ENCODE measurements at places on chromosomes 13 and 19.

DNA sequence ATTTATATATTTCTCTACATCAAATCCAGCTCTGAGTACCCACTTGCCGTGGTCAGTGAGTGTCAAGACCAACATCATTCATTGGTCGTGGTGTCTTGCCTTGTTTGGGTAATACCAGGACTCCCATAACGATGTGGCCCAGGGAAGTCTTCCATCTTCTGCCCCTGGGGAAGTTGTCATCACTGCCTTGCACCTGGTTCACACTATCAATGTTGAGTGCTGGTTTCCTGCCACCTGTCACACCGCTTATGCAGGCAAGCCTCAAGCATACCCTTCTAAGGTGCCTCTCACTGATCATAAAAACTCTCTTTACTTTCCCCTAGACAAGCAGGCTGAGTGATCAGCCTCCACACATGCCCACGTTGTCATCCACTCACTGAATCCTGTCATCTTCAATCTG is 382.4 kb downstream of the KCTD12 start:
- DNase-seq = no peak

DNA sequence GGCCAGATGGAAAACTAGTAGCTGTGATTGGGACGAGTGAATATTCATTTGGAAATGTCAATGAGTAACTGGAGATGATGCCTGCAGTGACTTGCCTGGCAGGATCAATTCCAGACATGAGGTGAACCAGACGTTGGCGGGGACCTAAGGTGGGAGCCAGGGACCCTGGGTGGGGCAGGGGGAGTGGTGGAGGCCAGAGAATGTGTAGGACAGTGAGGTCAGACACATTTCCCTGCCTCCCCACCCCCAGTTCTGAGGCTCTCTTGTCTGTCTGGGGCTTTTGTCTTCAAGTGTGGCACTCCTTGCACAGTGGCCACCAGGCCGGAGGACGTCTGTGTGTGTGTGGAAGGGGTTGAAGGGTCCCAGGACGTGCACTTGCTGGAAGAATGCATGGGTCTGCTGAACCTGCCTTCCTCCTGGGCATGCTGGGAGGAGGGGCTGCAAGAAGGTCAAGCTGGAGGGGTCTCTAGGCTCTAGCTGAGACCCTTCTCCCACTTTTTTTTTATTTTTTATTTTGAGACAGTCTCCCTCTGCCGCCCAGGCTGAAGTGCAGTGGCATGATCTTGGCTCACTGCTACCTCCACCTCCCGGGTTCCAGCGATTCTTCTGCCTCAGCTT is 51.6 kb downstream of the CHST8 start:
- no peak for DNase-seq

GRCh38 chr19:38763795-38764220 is 9.5 kb downstream of the LGALS7 start:
- DNase-seq = no peak

DNA sequence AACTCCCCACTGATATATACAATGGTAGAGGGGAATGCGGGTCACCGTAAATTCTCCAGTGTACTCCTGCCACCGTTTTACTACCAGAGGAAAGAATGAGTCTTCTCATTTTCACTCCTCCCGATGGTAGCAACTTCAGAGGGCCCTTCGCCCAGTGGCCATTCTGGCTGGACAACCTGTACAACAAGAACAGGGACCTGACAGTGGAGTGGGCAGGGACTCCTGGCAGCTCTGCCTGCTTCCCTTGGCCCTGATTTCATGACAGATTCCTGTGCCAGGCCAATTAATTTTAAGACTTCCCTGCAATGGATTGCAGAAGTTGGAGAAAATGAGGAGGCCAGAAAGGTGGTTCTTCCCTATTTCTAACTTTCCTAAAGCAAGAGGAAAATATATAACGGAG is 148.9 kb downstream of the GPC6 start:
- DNase-seq = no peak

- no peak for DNase-seq
Observed at GRCh38 chr19:53824134-53824611, at the start of gene NLRP12. Gene NLRP12, minus strand, starts transcription at chr19:53824314. Its CDS starts 140 bp downstream, at chr19:53824174.

DNA sequence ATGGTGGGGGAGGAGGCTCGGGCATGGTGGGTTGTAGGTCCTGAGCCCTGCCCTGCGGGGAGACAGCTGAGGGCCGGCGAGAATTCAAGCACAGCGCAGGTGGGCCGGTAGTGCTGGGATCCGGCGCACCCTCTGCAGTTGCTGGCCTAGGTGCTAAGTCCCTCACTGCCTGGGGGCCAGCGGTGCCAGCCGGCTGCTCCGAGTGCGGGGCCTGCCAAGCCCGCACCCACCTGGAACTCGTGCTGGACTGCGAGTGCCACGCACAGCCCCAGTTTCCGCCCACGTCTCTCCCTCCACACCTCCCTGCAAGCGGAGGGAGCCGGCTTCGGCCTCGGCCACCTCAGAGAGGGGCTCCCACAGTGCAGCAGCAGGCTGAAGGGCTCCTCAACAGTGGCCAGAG is 33.7 kb downstream of the EEF1AKMT1 start:
- no peak for DNase-seq

DNA sequence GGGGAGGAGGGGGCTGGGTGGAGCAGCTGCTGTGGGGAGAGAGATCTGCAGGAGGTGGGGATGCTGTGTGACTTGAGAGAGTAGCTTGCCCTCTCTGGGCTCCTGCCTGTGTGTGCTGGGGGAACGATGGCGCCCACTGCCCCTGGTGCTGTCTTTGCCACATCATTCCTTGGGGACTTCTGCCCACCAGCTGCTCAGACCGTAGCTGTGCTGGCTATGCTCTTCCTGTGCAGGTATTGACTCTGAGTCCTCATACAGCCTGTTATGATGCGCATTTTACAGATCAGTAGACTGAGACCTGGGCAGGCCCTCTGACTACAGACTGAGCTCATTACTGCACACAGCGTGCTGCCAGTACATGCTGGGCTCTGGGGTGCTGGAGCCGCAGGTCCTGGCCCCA is 51.1 kb downstream of the DNM2 start:
- DNase-seq = no peak

GRCh38 chr19:50286443-50286842 is 42.7 kb downstream of the KCNC3 start:
- DNase-seq = no peak

GRCh38 chr13:79531542-79532254 is 50.7 kb downstream of the NDFIP2 start:
- no peak for DNase-seq

DNA sequence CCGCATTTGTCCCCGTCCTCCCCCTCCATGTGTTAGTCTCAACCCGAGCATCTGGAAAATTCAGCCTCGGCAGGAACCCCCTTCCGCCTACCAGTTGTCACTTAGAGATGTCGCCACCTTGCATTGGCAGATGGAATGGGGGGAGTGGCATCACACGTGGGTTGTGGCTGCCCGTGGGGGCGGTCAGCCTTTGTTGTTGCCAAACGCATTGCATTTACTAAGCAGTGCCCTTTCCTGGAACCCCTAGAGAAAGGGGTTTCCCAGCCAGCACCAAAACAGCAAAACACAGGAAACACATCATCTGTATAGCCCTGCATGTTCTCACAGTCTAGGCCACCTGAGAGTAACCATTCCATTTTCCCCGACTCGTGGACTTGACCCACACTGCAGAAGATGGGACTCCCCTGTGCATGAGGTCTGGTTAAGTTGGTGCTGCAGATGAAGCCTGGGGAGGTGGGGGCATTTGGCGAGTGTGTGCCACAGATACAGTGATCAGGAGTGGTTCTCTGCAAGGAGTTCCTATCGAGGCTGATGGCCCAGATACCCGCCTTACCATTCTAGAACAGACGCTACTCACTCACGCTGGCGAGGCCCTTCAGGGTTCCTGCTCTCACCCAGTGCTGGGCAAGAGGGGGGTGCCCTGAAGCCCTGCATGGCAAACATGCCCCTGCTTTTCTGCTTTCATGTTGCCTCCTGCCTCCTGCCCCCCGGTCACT is 38.3 kb downstream of the TMED1 start:
- DNase-seq = no peak

DNA sequence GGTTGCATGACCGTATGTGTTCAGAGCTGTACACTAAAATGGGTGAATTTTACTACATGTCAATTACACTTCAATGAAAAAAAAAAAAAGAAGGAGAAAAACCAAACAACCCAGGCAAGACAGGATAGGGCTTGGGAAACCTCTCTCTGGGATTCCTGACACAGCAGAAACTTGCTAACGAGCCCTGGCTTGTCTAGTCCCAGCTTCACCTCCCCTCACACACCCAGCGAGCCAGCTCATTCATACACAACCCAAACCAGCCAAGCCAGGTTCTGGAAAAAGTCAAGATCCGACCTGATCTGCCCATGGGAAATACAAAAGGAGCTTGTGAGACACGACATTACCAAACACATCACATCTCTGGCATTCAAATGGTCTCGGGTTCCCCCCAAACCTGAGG is 3.7 kb upstream of the TECR start:
- DNase-seq = no peak

DNA sequence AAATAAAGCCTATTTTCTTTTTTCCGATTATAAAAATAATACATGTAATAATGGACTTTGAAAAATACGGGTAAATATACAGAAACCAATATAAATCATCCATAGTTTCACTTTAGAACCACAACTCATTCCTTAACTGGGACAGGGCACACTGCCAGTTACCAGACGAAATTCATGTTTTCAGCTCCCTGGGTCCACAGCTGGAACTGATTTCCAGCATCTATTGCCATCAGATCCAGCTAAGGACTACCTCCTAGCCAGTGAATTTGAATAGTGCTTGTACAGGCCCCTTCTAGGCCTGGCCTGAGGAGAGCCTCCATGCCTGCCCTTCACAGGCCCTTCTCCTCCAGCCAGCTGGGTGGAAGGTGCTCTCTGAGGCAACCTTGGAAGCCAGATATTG is 30.0 kb upstream of the ATP12A start:
- DNase-seq = no peak

- DNase-seq = no peak
Observed at GRCh38 chr19:3098515-3099346, 4.6 kb downstream of the GNA11 start.

- DNase-seq = no peak
Observed at GRCh38 chr19:11446271-11446651, 10.8 kb downstream of the PRKCSH start.

GRCh38 chr13:28268800-28269223 is 130.5 kb downstream of the PAN3 start:
- no peak for DNase-seq

DNA sequence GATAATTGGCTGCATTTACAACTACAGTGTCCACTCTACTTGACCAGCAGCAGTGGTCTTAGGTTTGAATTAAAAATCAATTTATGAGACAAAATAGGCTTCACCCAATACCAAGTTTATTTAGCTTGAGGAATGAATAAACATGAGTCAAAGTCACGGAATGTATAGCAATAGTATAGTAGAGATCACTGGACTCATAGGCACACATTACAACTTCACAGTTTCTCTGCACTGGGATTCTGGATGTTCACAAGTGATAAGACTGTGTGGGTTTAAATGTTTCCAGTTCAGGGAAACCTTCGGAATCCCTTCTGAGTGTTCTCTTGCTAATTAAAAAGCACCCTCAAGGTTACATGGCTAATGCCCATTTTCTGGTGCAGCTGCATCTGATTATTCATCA is 1064.9 kb downstream of the SLITRK5 start:
- DNase-seq = no peak

DNA sequence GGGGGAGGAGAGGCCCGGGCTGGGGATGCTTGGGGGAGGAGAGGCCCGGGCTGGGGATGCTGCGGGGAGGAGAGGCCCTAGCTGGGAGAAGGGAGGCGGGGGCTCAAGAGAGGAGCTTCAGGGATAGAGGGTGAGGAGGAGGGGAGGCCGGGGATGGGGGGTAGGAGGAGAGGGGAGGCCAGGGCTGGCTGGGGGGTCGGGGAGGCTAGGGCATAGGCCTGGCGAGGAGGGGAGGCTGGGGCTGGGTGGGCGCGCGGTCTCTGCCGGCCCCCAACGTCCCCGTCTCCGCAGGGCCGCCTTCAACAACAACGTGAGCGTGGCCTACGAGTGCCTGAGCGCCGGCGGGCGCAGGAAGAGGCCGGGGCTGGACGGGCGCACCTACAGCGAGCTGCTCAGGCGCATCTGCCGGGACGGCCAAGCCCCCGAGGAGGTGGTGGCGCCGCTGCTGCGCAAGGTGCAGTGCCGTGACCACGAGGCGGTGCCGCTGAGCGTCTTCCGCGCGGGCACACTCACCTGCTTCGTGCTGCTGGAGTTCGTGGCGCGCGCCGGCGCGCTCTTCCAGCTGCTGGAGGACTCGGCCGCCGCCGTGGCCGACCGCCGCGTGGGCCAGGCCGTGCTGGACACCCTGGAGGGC is 11.4 kb downstream of the TPGS1 start:
- no peak for DNase-seq

- no peak for DNase-seq
Observed at GRCh38 chr13:101049166-101049850, 367.0 kb downstream of the NALCN start.

DNA sequence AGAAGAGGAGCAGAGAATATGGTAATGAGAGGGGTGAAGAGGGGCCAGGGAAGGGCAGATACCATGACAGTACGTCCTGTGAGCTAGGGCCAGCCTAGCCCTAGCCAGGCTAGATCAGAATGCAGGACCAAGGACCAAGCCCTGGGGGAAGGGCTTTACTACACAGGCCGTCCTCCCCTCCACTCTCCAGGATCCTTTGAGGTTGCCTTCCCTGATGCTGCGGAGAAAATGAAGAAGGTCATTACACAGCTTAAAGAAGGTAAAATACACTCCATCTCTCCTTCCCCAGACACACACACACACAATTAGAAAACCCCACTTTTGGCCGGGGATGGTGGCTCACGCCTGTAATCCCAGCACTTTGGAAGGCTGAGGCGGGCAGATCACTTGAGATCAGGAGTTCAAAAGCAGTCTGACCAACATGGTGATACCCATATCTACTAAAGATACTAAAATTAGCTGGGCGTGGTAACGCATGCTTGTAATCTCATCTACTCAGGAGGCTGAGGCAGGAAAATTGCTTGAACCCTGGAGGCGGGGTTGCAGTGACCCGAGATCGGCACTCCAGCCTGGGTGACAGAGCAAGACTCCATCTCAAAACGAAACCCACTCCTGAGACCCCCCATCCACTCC is 8.5 kb downstream of the SPACA6 start:
- DNase-seq = no peak

- DNase-seq = no peak
Observed at GRCh38 chr13:30499338-30499737, 33.6 kb upstream of the HMGB1 start.

DNA sequence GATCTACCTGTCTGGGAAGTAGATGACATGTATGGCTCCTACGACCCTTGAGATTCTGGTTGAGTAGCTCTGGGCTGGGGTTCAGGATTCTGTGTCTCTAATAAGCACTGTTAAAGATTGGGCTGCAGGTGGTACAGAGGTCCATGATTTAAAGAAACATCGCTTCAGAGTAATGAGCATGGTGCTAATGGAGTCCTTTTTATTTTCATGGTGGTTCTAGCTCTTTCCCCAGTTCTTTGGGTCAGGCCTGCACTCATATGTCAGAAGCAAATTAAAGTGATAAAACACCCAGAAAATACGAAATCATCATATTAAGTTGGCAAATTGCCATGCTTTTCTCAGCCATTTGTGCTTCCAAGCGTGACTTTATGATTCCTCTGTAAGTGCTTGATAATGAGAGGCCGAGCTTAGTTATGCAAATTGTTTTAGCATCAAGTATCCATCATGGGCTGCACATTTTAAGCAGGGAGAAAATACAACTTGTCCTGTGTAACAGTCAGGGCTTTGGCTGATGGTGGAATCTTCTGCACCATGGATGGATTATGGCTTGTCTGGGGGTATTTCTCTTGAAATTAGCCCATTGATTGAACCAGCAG is 45.1 kb downstream of the MTUS2 start:
- DNase-seq = no peak

Measured in urothelium cell line (cell line).